ENCODE measurements at places on chromosomes 6 and 20. TPM values are rescaled to one million over a fixed set of nuclear protein-coding genes. Genes with fewer than 3 reads are reported as not detected.

- no peak for DNase-seq
- no peaks in the 10 kb centered on the region for H3K36me3 ChIP-seq
- no peak overlapping the region for H3K4me3 ChIP-seq
- H3K27me3 ChIP-seq = no peaks in the 10 kb centered on the region
- no peak overlapping the region for H3K27ac ChIP-seq
These were observed 89.1 kb upstream of the E2F3 start for GRCh38 chr6:20312606-20313005.

Gene RFX6
- total RNA-seq = not detected

- no peak overlapping the region for H3K4me3 ChIP-seq
- H3K27ac ChIP-seq = no peak overlapping the region
- no peaks in the 10 kb centered on the region for H3K4me1 ChIP-seq
- no peaks in the 10 kb centered on the region for H3K36me3 ChIP-seq
These were observed 82.6 kb downstream of the KIF16B start for GRCh38 chr20:16490696-16491095.

- H3K4me3 ChIP-seq = no peak overlapping the region
- peaks cover 6% of the 10 kb centered on the region for H3K4me1 ChIP-seq
- H3K27me3 ChIP-seq = no peaks in the 10 kb centered on the region
- no peaks in the 10 kb centered on the region for H3K36me3 ChIP-seq
- no peak overlapping the region for H3K27ac ChIP-seq
- no peak for DNase-seq
These were observed 19.7 kb downstream of the TRAF3IP2 start for GRCh38 chr6:111585974-111586315.

DNA sequence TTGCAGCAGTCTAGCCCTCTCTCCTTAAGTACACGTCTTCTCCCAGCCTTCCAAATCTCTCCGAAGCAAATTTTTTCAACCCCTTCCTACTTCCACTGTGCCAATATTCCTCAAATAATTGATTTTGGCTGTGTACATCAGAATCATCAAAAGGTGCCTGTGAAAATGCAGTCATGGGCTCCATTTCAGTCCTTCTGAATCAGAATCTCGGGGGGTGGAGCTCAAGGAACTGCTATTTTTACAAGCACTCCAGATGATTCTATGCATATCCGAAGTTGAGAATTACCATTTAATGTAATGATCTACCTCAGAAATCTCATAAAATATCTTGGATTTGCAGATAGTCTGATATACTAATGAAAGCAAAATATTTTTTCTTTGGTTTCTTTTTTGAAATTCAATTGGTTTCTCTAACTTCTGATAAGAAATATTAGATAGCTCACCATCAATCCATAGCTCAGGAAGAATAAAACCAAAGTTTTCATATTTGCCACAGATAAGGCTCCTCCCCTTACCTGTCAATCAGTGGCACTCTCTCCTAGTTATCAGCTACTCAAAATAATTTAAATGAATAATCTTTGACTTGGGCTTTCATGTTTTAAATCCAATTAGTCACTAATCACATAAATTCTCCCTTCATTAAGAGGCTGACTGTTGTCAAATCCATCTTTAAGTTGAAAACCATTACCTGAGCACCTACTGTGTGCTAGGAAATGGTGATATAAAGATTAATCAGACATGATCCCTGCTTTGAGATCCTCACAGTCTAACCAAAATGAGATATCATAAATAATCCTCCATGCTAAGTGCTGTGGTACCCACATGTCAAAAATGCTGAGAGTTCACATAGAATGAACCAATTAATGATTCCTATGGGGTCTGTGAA, 36.4 kb upstream of the STXBP5 start:
- DNase-seq = no peak
- H3K4me3 ChIP-seq = no peak overlapping the region
- H3K27me3 ChIP-seq = no peaks in the 10 kb centered on the region
- H3K36me3 ChIP-seq = no peaks in the 10 kb centered on the region

- H3K36me3 ChIP-seq = no peaks in the 10 kb centered on the region
- H3K27me3 ChIP-seq = no peaks in the 10 kb centered on the region
- H3K4me3 ChIP-seq = no peak overlapping the region
- DNase-seq = no peak
- H3K4me1 ChIP-seq = no peaks in the 10 kb centered on the region
- no peak overlapping the region for H3K27ac ChIP-seq
These were observed 216.0 kb upstream of the SSTR4 start for GRCh38 chr20:22819112-22819511.

GRCh38 chr6:21521276-21521675, 72.3 kb upstream of the SOX4 start:
- no peaks in the 10 kb centered on the region for H3K4me1 ChIP-seq
- H3K4me3 ChIP-seq = no peak overlapping the region
- H3K36me3 ChIP-seq = no peaks in the 10 kb centered on the region
- no peak overlapping the region for H3K27ac ChIP-seq
- no peaks in the 10 kb centered on the region for H3K27me3 ChIP-seq
- no peak for DNase-seq

DNA sequence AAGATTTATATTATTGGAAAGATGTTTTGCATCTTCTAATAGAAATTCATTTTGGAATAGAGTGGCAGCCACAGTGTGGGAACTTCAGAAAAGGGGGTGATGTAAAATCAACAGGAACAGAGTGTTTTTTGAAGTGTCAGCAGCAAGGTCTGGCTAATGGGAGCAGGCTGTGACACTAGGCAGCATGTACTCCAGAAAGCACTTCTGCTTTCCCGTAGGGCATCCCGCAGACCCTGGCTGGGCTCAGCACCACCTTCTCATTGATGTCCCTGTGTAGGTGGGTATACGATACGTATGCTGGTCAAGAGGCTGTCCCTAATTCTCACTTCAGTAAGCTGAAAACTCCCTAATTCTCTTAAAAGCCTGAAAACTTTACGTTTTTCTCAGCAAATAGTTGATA, 74.7 kb downstream of the EYA4 start:
- no peak for DNase-seq
- no peaks in the 10 kb centered on the region for H3K4me1 ChIP-seq
- H3K27me3 ChIP-seq = no peaks in the 10 kb centered on the region
